Bronchial smooth muscle cell (primary cell): ENCODE measurements at places on chromosomes 7 and 10. TPM values are rescaled to one million over a fixed set of nuclear protein-coding genes. Genes with fewer than 3 reads are reported as not detected.

Gene TBC1D12
- total RNA-seq: 9.2 and 13.6 TPM in 2 replicates

Gene PRSS37
- not detected in 2 replicates for total RNA-seq

Gene ANTXRL
- total RNA-seq: not detected in 2 replicates

Gene HIBADH
- 70.3 and 85.7 TPM in 2 replicates for total RNA-seq
